Activated CD4-positive, alpha-beta memory T cell treated with anti-CD3 and anti-CD28 coated beads for 36 hours (primary cell): ENCODE measurements at places on chromosomes 12 and 14. TPM values are rescaled to one million over a fixed set of nuclear protein-coding genes. Genes with fewer than 3 reads are reported as not detected.
A peak's percentile ranks its signal among the peaks of the same experiment; 100 is the strongest.

Gene NPFF
- total RNA-seq: 0.58 TPM

DNA sequence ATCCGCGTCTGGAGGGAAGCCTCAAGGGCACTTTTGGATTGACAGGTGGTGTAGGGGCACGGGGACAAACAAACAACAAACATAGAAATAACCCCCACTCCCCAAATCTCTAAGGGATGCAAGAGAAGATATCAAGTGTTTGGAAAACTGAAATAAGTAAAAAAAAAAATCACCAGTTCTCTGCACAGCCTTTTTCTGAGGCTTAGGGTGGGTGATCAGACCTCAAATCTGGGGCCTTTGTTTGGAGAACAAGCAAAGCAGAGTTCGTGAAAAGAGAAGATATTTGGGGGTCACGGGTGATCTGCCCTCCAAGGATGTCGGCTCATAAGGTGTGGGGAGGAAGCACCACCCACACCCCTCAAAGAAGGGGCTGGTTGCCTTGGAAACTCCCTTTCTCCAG lies 10.7 kb downstream of the TBX5 start:
- no peak overlapping the region for H3K4me3 ChIP-seq
- H3K27ac ChIP-seq: no peak overlapping the region
- no peaks in the 10 kb centered on the region for H3K36me3 ChIP-seq
- peaks cover 72% of the 10 kb centered on the region for H3K27me3 ChIP-seq

Gene SMIM41
- not detected for total RNA-seq

GRCh38 chr12:6936636-6937480 lies 6.8 kb upstream of the RNU7-1 start:
- no peaks in the 10 kb centered on the region for H3K27me3 ChIP-seq
- peaks cover 46% of the 10 kb centered on the region for H3K4me1 ChIP-seq
- peak overlapping the region; percentile 76 for H3K4me3 ChIP-seq

DNA sequence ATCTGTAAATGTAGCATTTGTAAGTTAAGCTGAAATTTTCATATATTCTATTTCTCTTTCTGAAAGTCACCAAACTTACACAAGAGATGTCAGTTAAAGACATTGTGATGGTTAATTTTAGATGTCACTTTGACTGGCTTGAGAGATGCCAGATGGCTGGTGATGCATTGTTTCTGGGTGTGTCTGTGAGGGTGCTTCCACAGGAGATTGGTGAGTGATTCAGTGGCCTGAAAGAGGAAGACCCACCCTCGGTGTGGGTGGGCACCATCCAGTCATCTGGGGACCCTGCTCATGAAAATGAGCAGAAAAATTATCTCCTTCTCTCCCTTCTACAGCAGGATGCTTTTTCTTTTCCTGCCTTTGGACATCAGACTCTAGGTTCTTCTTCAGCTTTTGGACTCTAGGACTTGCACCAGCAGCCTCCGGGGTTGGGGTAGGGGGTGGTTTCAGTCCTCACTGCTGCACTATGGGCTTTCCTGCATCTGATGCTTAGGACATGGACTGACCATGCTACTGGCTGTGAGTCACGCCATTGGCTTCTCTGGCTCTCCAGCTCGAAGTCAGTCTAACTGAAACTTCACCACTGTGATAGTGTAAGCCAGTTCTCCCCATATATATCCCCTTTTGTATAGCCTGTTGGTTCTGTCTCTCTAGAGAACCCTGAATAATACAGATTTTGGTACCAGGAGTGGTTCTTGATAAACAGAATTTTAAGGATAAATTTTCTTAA lies 20.9 kb downstream of the PDE6H start:
- H3K27ac ChIP-seq: no peak overlapping the region
- H3K36me3 ChIP-seq: no peaks in the 10 kb centered on the region
- no peak overlapping the region for H3K4me3 ChIP-seq
- DNase-seq: peak; percentile 49
- H3K27me3 ChIP-seq: no peaks in the 10 kb centered on the region
